ENCODE measurements at places on chromosomes 11 and 22.

DNA sequence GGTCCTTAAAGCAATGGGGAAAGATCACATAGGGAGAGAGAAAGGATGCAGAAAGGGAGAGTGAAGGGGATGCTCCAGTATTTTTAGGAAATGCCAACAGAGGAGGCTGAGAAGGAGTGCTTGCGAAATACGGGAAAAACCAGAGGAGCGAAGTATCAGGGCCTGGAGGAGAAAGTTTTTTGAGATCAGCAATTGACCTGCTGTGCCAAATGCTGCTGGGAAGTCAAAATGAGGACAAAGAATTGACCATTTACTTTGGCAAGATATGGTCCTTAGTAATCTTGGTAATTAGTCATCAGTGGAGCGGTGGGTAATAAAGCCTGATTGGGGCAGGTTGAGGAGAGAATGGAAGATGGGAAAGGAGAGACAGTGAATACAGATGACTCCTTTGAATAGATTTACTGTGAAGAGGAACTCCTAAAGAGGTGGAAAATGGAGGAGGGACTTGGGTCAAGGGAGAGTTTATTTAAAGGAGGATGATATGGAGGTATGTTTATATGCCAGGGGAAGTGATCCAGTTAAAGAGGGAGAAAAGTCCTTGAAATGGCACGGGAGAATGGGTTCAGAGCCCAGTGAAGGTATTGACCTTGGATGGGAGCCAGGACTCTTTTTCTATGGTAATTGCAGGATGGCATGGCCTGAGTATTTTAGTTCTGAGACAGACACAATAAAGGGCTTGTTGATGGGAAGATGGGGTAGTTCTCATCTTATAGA lies 111.5 kb downstream of the PKNOX2 start:
- no peak for DNase-seq

DNA sequence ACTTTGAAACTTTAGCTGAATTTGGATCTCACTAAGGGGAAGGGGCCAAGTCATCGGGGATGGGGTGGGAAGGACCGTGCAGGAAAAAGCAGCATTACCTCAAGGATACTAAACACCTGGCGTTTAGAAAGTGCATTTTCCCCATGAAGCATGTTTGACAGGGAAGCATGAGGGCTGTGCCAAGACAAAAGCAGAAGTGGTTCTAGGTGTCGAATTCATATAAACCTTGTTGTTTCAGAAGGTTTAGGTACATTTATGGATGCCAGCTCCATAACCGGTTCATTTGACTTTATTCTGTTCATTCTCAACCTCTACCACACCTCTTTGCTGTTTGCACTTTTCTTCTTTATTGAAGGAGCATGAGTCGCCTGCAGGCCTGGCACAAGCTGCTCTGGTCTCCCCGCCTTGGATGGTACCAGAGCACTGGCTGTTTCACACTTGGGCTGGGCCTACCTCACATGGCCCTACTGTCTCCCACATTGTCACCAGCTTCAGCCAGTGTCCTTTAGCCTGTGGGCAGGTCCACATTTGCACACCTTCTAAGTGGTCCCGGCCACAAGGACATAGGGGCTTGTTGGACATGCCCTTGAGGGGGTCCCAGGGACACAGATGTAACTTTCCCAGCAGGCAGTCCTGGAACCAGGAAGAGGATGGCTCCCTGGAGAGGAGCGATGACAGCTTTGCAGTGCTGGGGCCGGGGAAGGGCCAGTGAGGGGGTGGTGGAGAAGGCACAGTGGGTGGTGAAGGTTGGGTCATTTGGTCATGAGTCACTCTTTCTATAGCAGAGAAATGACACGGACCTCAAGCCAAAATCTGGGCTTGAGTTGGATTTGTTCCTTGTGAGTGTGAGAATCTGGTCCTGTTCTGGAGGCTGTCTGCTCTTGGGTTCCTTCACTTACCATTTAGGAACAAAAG lies 3.2 kb upstream of the ST14 start:
- no peak for DNase-seq

- no peak for DNase-seq
Measured at GRCh38 chr11:112983887-112984286, 22.7 kb downstream of the NCAM1 start.

- no peak for DNase-seq
Measured at GRCh38 chr11:17163736-17164135, 44.0 kb downstream of the PIK3C2A start.

- no peak for DNase-seq
Measured at GRCh38 chr11:34300026-34300925, 57.5 kb downstream of the ABTB2 start.

DNA sequence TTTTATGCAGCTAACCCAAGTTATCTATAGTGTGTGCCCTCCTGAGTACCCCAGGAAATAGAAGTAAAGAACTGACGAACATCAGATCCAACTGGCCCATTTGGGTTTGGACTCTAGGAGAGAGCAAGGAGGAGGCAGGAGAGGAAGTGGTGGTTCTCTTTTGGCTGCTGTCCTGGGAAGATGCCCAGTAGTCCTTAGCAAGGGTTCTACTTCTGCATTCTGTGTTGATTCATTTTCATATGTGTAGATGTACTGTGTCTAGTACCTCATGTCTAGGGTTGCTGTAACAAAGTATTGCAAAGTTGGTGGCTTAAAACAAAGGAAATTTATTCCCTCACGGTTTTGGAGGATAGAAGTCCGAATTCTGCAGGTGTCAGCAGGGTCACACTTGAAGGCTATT lies 6.6 kb upstream of the MMP27 start:
- DNase-seq: no peak

DNA sequence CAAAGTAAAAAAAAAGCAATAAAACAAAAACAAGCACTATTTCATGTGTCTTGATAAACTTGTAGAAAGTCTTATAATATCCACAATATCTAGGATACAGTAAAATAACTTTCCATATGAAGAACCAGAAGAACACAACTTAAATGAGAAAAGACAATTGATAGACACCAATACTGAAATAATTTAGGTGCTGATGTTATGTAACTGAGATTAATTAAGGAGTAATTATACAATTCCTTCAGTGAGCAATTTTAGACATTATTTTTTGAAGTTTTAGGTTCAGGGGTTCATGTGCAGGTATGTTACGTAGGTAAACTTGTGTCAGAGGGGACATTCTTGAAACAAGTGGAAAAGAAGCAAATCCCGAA lies 88.3 kb upstream of the VPREB1 start:
- DNase-seq: no peak

- no peak for DNase-seq
Measured at GRCh38 chr11:79244798-79245197, 196.0 kb downstream of the TENM4 start.

DNA sequence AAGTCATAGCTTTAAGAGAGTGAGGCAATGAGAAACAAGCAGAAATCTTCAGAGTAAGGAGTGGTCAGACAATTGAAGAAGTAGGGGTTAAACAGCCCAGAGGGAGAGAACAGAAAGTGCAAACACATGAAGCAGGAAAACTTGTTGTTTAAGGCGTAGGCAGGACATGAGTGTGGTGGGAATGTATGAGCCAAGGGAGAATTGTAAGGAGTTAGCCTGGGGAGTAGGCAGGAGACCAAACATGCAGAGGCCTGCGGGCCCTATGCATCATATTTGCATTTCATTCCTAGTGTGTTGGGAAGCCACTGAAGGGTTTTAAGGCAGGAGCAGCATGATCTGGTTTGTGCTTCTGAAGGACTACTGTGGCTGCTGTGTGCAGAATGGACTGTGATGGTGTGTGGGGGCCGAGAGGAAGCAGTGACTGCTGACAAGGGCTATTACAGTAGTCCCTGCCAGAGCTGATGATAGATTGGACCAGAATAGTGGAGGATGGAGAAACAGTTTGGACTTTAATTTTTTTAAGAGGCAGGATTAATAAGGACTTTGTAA lies 179.9 kb upstream of the C11orf87 start:
- no peak for DNase-seq

- no peak for DNase-seq
Measured at GRCh38 chr11:128052912-128053641, 534.3 kb downstream of the ETS1 start.

DNA sequence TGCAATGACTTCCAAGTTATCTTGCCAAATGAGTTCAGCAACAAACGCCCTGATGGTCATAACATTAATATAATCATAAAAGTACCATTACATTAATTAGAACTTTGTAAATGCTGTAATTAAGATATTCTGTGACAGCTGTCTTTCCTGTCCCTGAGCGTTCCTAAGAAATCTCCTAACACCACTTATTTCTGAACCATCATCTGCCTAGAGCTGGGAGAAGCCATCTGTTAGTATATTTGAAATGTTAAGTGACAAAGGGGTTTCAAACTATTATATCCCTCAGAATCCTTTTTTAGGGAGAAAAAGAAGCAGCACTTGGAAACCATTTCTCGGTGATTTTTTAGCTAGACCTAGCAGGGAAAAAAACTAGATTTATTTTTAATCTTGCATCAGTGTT lies 657.5 kb downstream of the FAM181B start:
- no peak for DNase-seq

- no peak for DNase-seq
Measured at GRCh38 chr11:125871391-125872137, 15.9 kb upstream of the HYLS1 start.

DNA sequence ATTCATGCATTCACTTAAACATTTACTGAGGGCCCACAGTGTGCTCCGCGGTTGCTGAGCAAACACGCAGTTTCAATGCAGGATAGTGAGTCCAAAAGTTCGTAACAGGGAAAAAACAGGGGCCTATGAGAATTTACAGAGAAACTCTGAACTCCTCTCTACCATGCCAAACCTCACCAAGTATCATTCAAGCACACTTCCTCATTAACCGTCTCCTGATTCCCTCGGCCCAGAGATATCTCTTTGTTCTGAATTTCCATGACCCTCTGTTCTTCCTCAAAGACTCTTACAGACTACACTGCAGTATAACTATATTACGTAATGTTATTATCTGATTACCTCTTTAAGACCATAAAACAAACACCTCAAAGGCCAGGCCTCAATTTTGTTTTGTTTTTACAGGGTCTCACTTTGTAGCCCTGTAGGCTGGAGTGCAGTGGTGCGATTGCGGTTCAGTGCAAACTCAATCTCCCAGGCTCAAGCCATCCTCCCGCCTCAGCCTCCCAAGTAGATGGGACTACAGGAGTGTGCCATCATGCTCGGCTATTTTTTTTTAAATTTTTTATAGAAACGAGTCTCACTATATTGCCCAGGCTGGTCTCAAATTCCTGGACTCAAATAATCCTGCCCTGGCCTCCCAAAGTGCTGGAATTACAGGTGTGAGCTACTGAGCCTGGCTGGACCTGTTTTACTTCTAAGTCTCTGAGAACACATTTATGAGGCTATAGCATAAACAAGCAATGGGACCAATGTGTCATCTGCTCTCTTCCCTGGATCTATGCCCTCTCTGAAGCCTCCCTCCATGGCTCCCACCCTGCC lies 3.6 kb downstream of the HPS4 start:
- no peak for DNase-seq

- DNase-seq: no peak
Measured at GRCh38 chr22:35410663-35411034, 10.7 kb downstream of the MCM5 start.

DNA sequence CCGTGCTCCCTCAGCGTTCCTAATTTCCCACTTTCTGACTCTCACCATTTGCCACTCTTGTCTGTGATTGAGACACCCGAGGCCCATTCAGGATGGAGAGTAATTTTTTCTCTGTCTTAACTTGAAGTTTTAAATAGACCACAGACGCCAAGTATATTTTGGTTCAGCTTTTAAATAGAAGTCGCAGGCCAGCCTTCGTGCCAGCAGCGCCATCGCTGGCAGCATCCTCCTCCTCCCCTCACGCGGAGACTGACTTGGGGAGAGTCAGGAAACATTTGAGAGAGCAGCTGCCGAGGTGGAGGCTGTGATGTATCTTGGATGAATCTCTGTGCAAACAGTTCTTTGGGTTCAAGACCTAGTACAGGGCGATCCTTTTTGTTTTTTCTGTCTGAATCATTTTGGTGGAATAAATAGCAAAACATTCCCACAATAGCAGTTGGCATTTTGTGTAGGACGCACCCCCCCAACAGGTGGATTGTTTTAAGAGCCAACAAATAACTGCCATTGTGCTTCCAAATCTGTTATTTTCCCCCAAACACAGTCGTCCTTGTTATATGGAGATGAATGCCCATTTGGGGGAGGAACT lies 889 bp upstream of the DMC1 start:
- peak; percentile 9 for DNase-seq

GRCh38 chr22:20494978-20495860 lies at the start of gene KLHL22:
Gene KLHL22, minus strand, starts transcription at chr22:20495795. Its CDS starts 6,584 bp downstream, at chr22:20489211.
- DNase-seq: peak; percentile 10

GRCh38 chr11:88178191-88178590 lies 2.9 kb upstream of the RAB38 start:
- DNase-seq: no peak

GRCh38 chr11:130778026-130778425 lies 138.3 kb downstream of the SNX19 start:
- no peak for DNase-seq

DNA sequence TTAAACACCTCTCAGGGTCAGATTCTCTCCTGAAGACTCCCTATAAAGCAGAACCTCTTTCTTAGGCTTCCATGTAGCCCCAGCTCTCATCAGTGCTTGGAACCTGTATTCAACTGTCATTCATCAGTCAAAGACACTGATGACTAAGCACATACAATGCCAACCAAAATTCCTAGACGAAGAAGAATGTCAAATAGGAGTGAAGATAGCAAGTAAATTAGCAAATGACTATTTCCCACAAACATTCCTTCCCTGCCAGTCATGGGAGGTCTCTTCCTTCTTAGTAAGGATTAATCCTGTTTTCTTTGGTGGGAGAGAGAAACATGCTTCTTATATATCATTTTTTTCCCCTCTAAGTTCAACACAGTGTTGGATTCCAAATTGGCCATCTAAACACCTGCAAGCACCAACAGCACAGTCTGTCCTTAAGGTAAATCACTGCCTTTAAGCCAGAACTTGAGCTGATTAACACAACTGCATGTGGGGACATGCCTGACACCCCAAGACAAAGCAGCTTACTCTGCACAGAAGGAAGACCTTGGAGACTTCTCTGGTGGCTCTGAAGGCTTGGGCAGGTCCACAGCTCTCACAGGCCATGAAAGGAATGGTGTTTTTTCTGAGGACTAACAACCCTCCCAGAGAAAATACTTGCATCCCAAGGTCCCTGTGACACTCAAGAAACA lies 47.5 kb upstream of the ME3 start:
- DNase-seq: no peak

DNA sequence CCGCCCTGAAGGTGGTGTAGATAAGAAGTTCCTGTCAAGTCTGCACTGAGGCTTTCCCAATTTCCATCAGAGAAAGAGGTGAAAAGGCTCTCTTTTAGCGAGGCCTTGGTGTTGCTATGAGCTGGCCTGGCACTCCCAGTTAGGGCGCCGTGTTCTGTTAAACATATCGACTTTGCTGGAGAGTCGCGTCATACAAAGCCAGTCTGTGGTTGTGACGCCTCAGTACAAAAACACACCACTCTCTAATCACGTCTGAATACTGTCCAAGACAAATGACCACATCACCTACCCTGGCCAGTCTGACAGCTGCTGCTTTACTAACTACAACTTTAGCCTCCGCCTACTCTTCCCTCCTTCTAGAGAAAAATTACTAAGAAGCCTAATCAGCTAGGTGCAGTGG lies 8.0 kb upstream of the TOLLIP start:
- no peak for DNase-seq

DNA sequence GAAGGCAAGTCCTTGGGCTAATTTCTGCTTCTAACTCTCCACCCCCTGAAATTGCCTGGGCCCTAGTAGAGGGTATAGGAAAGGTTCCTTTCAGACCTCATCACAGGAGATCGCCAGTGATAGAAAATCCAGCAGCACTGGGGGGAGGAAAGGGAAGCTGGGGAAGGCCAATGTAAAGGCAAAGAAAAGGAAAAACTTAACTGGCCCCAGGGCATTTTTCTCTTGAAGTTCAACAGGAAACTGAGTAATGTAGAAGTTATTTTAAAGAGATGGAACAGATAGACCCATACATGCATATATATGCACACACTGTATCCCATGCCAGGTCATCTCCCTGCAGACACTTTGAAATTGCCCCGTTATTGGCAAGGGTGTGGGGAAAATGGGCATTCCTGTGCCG lies 134.0 kb downstream of the TRIM44 start:
- DNase-seq: no peak

All from activated T-helper 9 cell treated with anti-CD3 and anti-CD28 coated beads, Interleukin-2, amount 50 U/mL, for 16 hours (primary cell).